Activated naive CD4-positive, alpha-beta T cell treated with anti-CD3 and anti-CD28 coated beads, Interleukin-2, amount 50 U/mL, for 72 hours (primary cell): ENCODE measurements at places on chromosomes 7 and 10.

DNA sequence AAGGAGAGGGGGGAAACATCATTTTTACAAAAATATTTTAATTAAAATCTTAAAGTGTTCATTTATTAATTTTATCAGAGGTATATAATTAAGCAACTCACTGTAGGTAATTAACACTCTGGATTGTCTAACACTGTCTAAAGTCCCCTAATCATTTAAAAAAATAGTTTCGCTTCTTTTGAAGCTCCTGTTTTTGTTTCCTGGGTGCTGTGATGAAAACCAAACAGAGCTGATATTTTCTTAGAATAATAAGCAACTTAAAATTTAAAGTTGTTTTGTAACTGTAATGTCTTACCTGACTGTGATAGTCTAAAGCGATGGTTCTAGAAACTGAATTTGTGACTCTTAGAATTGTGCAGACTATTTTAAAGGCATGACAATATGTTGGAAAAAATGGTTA is 961.0 kb downstream of the GATA3 start:
- DNase-seq, result no peak

GRCh38 chr10:17516376-17516775 is 62.0 kb upstream of the ST8SIA6 start:
- no peak for DNase-seq

DNA sequence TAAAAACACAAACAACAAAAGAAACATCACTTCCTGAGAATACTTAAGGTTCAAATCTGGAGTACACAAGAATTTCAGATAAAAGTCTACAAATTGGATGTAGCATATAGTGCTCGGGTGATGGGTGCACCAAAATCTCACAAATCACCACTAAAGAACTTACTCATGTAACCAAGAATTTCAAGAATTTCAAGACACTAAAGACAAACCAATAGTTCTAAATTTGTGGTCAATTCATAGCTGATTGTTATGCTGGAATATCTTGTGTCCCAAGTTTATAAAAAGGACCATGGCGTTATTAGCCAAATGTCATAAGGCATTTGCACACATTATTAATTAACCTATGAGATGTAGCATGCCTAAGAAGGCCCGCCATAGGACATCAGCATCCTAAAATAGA is 1204.1 kb upstream of the AUTS2 start:
- no peak for DNase-seq

DNA sequence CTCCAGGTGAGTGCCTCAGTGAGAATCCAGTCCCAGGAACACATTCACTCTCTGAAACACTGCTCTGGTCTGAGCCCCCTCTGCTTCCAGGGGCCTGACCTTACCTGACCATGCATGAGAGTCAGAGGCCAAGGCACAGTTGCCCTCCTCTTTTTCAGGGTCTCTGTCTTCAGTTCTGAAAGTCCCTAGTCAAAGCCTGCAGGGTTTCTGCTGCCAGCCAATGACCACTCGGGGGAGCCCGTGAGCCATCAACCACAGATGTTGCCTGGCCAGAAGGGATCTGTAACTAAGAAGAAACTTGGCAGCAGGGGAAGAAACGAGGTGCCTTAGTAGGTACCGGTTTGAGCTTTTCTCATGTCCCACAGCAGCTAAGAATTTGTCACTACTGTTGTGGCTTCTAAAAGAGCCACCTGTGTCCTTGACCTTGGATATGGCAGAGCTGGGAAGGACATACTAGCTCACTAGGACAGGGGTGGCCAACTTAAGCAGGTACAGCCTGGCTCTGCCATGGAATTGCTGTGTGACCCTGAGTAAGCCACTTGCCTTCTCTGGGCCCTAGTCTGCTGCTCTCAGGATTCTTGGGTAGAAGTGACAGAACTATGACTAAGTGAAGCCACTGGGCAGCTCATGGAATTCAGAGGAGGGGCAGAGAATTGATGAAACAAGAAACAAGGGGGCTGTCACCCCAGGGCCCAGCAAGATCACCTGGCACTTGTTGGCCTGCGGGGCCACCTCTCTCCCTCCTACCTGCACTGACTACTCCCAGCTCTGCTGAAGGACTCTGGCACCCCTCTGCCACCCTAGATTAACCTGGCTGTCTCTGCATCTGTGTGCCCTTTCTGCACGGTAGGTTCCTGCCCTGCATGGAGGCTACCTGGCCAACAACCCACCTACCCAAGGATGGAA is 83.8 kb upstream of the GPR26 start:
- peak; percentile 74 for DNase-seq

GRCh38 chr7:51243631-51244030 is 73.0 kb downstream of the COBL start:
- DNase-seq, result no peak

GRCh38 chr10:125093199-125093973 is 67.0 kb downstream of the CTBP2 start:
- DNase-seq, result no peak

DNA sequence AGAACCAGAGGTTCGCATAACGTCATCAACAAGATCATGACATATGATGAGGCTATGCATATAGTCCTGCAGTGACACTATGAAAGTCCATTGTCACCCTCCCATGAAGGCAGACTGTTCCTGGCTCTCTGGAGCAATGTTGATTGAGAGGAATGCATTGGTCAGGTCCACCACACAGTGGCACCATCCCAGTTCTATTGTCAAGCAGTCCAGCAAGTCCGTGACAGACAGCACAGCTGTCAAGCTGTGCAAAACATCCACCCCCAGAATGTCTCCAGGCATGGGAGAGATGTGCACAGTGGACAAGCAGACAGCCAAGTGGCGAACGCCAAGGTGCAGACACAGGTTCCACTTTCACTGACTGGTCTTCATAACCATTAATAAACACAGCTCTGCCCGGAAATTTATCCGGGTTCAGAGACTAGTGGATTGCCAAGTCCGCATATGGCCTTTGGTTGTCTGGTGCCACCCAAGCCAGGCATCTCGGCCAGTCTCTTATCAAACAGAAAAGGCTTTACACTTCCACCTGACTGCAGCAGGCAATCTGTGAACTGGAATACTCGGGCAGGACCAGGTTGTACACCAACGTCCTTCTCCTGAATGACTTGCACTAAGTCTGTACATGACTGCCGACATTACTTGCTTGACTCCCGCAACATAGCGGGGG is 7.2 kb downstream of the RNF133 start:
- DNase-seq, result no peak

DNA sequence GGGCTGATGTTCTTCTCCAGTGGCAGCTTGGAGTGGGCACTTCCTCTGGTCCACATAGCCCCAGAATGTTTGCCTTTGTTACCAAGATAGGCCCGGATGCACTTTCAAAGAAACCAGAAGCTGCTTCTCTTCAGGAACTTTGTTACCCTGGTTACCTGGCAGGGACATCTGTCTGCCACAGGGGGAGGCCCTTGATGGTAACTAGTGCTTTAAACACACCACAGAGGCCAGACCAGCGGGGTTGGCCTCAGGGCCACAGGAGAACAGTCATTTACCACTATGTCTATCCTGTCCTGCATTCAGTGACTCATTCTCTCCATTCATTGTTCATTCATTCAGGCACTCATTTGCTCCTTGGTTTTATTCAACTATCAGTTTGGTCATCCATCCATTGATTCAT is 11.9 kb upstream of the PLEKHA1 start:
- DNase-seq, result peak; percentile 68

DNA sequence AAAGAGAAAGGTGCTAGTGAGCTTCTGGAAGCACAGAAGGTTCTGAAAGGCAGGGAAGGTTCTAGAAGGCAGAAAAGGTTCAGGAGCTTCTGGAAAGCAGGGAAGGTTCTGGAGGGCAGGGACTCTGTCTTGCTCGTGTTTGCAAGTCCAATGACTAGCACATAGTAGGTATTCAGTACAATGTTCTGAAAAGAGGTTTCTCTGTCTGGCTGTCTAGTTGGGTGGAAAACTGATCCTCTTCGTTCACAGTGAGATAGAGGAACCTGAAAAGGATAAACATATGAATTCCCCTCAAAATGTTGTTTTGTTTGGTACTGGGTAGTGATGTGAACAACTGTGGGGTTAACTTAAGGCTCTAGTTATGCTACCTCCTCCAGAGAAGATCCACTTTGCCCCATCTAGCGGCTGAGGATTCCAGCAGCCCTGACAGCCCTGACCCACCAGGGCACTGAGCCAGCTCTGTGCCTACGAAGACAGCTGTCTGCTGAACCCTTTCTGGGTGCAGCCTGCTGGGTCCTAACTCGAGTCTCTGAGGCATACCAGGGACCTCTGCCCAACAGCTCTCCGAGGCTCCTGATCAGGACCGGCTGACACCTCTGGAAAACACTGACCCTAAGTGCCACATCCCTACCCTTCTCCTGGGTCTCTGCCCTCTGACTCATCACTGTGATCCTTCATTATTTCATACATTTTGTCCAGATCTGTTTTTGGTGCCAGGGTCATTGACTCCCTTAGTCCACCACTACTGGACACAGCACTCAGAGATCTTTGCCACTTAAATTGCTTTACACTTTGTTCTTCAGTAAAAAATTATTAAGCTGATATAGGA is 15.4 kb downstream of the PTPRN2 start:
- no peak for DNase-seq

DNA sequence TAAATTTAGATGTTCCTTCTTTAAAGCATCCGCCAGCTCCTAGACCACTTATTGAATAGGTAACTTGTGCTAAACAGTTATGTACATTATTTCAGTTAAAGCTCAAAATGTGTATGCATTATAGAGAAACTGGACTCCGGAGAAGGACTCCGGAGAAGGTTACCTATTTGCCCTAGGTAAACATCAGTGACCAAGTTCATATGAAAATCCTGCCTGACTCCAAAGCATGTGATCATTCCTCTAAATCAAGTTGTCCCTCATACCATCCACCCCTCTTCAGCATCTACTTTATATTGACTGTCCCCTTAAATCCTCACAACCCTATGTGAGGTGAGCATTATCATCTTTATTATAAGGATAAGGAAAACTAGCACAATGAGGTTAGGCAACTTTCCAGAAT is 147.5 kb downstream of the SRPK2 start:
- no peak for DNase-seq

DNA sequence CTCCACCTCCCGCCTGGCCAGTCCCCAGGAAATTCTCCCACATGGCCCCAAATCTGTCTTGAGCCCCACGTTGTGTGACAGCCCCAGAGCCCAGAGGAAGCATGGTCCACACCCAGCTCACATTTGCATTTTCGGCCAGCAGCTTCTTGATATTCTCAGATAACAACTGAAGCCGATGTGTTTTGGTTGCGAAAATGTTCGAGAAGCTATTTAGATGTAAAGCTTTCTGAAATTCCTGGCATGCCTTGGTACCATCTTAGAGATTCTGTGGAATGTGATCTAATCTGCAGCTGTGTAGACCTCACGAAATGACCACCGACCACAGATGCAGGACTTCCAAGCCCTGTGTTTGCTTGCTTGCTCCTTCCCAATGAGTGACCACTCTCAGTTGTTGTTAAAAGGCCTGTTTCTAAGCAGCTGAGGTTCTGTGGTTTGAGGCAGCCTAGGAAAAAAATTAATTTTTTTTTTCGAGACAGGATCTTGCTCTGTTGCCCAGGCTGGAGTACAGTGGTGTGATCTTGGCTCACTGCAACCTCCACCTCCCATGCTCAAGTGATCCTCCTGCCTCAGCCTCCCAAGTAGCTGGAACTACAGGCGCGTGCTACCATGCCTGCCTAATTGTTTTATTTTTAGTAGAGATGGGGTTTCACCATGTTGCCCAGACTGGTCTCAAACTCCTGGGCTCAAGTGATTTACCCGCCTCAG is 8.8 kb downstream of the SLC4A2 start:
- no peak for DNase-seq

DNA sequence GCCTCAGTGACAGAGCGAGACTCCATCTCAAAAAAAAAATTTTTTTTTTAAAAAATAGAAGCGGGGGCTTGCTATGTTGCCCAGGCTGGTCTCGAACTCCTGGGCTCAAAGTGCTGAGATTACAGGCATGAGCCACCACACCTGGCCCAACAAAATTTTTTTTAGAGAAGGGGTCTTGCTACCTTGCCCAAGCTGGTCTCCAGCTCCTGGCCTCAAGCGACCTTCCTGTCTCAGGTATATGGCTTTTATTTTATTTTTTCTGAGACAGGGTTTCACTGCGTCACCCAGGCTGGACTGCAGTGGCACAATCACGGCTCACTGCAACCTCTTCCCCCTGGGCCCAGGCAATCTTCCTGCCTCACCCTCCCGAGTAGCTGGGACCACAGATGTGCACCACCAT is 1.6 kb upstream of the ABHD11 start:
- DNase-seq, result no peak

DNA sequence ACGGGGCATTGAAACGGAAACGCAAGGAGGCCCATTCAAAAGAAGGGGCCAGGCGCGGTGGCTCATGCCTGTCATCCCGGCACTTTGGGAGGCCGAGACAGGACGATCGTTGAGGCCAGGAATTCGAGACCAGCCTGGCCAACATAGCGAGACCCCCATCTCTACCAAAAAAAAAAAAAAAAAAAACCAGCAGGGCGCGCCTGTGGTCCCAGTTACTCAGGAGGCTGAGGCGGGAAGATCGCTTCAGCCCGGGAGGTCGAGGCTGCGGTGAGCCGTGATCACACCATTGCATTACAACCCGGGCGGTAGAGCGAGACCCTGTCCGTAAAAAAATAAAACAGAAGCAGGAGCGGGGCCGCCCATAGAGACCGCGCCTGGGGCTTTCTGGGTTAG is 396 bp downstream of the PSMG3 start:
- DNase-seq, result no peak

- no peak for DNase-seq
These were observed 933.1 kb upstream of the LRRN3 start for GRCh38 chr7:110157631-110158362.

DNA sequence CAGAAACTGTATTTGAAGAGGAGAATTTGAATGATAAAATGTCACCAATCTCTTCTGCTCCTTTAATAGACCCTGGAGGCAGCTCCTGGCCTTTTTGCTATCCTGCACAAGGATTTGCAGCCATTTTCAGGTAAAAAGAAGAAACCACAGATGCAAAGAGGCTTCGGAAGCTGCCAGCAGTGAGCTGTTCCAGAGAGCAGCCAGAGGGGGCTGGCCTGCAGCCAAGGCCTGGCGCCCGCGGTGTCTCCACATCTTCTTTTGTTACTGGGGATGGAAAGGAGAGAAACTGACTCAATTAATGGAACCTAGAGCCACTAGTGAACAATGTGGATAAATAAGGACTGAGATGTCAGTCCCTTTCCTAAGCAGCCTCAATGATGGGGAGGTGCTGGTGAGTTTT is 23.9 kb upstream of the GPR26 start:
- DNase-seq, result no peak

DNA sequence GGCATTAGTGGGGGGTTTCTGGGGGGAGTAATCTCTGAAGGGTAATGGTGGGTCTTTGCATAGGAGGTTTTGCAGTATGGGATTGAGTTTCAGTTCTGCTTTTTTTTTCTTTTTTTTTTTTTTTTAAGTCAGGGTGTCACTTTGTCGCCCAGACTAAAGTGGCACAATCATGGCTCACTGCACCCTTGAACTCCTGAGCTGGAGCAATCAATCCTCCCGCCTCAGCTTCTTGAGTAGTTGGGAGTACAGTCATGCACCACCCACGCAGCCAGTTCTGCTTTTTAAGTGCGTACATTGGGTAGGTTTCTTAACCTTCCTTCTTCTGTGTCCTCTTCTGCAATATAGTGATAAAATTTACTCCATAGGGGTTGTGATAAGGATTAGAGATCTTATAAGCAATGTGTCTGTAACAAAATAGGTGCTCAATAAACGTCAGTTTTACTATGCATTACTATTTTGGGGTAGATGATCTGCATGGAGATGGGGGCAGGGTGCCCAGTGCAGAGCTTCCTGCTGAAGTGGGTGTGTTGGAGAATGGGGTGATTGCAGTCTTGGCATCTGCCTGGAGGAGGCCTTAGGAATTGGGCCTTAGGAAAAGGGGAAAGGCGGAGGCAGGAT is 9.6 kb downstream of the KAZALD1 start:
- DNase-seq, result no peak

- no peak for DNase-seq
These were observed 175.6 kb downstream of the CHCHD3 start for GRCh38 chr7:132906193-132906835.
